ENCODE measurements at places on chromosomes 7 and 10.

GRCh38 chr10:8766899-8767298 is 712.4 kb downstream of the GATA3 start:
- DNase-seq, result no peak

DNA sequence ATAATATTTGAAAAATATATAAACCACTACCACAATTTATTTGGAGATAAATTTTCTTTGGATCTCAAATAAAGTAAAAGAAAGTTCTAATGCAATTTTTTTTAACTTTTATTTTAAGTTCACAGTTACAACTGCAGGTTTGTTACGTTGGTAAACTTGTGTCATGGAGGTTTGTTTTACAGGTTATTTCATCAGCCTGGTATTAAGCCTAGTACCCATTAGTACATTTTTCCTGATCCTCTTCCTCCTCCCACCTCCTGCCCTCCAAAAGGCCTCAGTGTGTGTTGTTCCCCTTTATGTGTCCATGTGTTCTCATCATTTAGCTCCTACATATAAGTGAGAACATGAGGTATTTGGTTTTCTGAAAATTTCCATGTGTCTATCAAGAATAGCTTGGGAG is 54.5 kb downstream of the CAV1 start:
- no peak for DNase-seq

GRCh38 chr10:92173996-92174395 is 116.9 kb downstream of the CPEB3 start:
- DNase-seq, result no peak

- DNase-seq, result no peak
These were observed 386.6 kb upstream of the POM121L12 start for GRCh38 chr7:52648872-52649271.

GRCh38 chr7:106839511-106839910 is 25.6 kb upstream of the PIK3CG start:
- no peak for DNase-seq

DNA sequence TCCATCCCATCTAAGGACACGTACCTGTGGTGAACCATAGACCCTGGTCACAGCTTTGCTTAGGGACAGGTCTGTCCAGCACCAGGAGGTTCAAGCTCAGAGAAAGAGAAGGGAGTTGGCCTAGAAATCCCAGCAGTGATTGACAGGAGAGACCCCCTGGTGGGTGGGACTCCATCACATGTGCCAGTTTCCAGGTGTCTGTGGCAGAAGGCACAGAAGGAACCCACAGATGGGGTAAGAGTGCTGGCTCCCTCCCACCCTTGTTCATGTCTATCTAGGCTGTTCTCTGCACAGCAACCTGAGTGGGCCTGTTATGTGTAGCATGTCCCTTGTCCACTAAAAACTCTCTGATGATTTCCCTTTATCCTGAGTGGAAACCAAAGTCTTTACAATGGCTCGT is 54.0 kb upstream of the GRB10 start:
- DNase-seq, result no peak

DNA sequence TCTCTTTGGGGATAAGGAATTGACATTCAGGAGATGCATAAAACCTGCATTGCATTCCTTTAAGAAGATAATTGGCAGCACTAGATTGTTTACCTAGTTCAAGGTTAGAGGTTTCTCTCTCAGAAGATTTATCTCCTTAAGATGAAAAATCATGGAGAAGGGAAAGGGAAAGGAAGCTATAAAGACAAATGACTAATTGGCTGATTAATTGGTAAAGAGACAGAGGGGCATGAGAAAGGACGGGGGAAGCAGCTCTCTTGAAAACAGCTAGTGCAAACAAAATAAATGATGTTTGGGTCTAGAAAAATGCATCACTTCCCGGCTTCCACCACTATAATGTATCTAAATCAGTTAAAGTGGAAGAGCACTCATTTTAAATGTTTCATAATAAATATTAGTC is 941.2 kb downstream of the XPNPEP1 start:
- DNase-seq, result no peak

GRCh38 chr10:101848408-101848807 is 4.8 kb upstream of the KCNIP2 start:
- no peak for DNase-seq

GRCh38 chr10:130387936-130388580 is 251.9 kb downstream of the GLRX3 start:
- no peak for DNase-seq

GRCh38 chr10:33454554-33454953 is 120.1 kb upstream of the NRP1 start:
- DNase-seq, result no peak

DNA sequence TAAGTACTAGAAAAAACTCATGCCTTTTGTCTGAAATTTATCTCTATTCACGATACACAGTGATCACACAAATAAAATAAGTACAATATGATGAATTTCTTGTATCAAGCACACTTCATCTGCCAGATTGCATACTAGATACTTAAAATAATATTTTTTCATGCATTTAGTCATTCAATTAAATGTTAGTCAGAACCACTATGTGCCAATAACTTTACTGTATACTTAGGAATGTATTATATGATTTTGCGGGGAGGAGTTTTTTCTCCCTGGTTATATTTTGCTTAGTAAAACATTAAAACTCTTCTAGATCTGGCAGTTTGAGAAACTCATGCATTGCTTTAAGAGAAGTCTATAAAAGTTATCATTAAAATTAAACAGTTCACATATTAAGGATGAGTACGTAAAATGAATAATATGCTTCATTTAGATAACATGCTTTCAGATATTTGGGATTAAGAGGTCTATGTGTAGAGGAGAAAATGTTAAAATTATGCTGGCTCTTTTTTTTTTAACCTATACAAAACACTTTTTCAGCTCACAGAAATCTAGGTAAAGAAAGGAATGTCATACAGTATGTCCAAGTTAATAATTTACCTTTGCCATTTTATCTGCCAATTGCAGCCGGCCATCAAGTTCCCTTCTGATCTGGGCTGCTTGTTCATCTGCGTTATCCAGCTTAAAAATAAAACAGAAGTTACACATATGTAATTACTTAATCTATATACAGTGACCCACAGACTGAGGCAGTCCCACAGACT is 70.1 kb downstream of the RNF133 start:
- no peak for DNase-seq

- DNase-seq, result no peak
These were observed 98.0 kb downstream of the RALA start for GRCh38 chr7:39721345-39721744.

DNA sequence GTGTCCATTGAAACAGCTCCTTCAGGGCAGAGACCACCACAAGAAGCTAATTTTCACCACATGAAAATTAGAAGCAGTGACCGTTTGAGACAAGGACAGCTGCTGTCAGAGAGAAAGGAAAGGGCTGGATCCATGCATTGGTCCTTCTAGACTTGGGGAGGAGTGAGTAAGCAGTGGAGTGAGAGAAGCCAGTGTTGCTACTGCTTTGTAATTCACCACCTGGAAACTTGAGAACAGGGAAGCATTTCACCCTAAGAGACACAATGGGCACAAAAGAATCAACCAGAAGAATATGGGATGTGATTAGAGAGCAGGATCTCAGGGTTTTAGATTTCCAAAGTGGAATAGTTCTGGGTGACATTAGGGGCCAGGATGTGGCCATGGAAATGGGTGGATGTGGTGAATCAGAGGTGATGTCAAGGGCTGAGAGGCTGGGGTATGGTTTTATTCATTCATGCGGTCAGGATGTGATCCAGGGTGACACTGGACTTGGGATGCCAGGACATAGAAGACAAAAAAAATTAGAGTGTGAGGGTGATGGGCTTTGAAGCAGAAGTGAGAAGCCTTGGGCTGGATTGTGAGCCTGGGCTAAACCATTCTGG is 61.6 kb downstream of the DENND11 start:
- DNase-seq, result no peak

GRCh38 chr10:124705817-124706461 is 38.2 kb downstream of the FAM53B start:
- DNase-seq, result peak; percentile 71

- no peak for DNase-seq
These were observed 23.9 kb upstream of the AGFG2 start for GRCh38 chr7:100515072-100515532.

GRCh38 chr7:44431091-44431608 is 59.3 kb downstream of the NUDCD3 start:
- DNase-seq, result no peak

DNA sequence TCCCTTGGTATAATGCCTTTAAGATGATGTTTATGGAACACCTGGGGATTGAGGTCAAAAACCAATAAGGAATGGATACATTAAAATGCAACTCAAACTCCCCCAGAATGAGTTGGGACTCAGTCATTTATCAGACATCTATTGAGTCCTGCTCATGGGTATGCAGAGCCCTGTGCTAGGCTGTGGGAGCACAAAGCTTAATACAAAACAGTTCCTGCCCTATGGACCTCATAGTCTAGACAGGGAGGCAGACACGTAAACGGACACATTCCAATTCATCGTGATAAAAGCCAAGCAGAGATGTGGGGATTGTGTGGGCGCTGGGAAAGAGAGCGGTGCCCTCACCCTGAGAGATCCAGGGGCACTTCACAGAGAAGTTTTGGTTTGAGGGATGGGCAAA is 181.7 kb downstream of the PTEN start:
- DNase-seq, result no peak

GRCh38 chr10:1561731-1562337 is 175.5 kb downstream of the ADARB2 start:
- peak; percentile 65 for DNase-seq

- DNase-seq, result no peak
These were observed 166.0 kb upstream of the CDCA7L start for GRCh38 chr7:22111661-22112060.

- peak; percentile 86 for DNase-seq
These were observed 1.4 kb upstream of the OSBPL3 start for GRCh38 chr7:24981171-24981951.

DNA sequence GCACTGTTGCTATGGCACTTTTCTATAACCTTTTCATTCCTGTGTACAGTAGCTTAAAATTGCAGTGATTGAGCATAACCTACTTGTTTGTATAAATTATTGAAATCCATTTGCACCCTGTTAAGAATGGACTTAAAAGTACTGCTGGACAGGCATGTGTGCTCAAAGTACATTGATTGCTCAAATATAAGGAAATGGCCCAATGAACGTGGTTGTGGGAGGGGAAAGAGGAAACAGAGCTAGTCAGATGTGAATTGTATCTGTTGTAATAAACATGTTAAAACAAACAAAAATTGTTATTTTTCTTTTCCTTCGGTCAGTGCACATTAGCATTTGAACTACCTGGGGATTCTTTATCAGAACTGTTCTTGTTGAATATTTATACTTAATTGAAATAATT is 57.1 kb upstream of the BAMBI start:
- no peak for DNase-seq

GRCh38 chr10:80443531-80443974 is 10.6 kb upstream of the TSPAN14 start:
- no peak for DNase-seq

DNA sequence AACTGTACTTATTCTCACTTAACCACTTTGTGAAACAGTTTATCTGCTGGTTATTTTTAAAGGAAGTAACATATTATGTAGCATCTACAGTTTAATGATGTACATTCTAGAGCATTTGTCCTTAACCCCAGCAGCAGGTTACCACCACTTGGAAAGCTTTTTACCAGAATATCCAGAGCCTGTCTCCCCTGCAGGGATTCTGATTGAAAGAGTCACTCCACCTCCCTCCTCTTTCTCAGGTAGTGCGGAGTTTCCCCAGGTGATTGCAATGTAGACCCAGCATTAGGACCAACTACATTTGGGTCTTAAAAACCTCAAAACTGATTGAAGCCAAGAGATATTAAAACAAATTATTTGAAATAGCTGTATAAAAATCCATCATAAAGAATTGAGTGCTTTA is 53.1 kb downstream of the NRG3 start:
- DNase-seq, result no peak

GRCh38 chr10:5198386-5198785 is 1.7 kb downstream of the AKR1C4 start:
- no peak for DNase-seq

GRCh38 chr10:121662945-121663917 is 65.0 kb upstream of the FGFR2 start:
- no peak for DNase-seq

DNA sequence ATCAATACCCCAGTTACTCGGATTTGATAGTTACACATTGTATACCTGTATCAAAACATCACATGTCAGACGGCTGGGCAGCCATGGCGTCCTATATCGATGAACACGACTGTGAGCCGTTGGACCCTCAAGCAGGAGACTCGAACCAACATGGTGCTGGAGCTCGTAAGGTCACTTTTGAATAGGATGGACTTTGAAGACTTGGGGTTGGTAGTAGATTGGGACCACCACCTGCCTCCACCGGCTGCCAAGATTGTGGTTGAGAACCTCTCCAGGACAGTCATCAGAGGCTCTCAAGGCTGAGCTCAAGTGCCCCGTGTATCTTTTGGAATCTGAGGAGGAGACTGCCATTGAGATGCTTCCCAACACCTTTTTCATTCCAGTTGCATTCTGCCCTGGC is 1.9 kb upstream of the RINT1 start:
- DNase-seq, result no peak

DNA sequence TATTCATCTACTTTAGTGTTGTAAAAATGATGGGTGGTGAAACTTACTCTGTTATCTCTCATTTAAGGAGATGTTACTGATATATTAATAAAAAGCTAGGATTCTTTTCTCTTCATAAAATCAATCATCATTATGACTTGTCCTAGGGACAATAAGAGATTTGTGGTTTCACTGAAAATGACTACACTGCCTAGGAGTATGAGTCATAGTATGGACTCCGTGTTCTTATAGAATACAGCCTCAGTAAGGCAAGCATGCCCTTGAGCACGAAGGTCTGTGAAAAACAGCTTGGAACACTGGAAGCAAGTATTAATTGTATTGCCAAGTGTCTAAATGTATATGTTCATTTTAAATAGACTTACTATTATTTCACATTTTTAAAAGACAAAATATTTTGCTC is 749.2 kb upstream of the PCDH15 start:
- no peak for DNase-seq

- DNase-seq, result no peak
These were observed 34.5 kb downstream of the ATXN7L1 start for GRCh38 chr7:105841866-105842265.

DNA sequence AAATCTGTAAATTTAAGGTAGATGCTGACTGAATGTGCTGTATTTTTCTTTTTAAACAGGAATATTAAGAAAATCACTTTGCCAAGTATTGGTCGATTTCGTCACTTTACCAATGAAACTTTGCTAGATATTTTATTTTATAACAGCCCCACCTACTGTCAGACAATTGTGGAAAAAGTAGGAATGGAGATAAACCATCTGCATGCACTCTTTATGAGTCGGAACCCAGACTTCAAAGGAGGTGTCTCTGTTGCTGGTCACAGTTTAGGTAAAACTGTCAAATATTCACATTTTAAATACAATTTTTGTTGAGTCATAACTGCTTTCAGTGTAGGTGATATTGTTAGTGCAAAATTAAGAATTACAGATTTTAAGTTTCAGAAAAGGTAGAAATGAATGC is 25.2 kb downstream of the SEC23IP start:
- no peak for DNase-seq

GRCh38 chr7:104604706-104605105 is 276.3 kb downstream of the LHFPL3 start:
- DNase-seq, result no peak
